ENCODE measurements at places on chromosomes 1 and 21. TPM values are rescaled to one million over a fixed set of nuclear protein-coding genes. Genes with fewer than 3 reads are reported as not detected.

GRCh38 chr1:20165522-20165951, 20.4 kb upstream of the UBXN10 start:
- no peak for DNase-seq

DNA sequence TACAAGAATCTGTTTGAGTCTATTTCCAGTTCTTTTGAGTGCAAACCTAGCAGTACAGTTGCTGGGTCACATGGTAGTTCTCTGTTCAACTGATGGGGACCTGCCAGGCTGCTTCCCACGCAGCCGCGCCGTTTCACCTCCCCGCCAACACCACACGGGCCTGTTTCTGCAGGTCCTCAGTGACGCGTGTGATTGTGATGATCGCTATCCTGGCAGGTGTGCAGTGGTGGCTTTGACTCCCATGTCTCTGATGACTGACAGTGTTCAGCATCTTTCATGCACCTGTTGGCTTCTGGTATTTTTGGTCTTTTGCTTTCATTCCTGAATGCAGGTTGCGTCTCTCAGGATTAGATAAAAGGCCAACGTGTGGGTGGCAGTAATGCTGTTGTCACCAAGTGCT, 41.6 kb downstream of the FAAP20 start:
- DNase-seq, result peak; percentile 32

GRCh38 chr1:175865041-175865766, 121.8 kb upstream of the TNR start:
- DNase-seq, result no peak

GRCh38 chr1:201530741-201531531, 8.0 kb upstream of the NAV1 start:
- peak; percentile 42 for DNase-seq

- no peak for DNase-seq
Observed at GRCh38 chr1:227356620-227357146, 38.4 kb upstream of the CDC42BPA start.

The SH2D1B gene
- not detected for total RNA-seq

DNA sequence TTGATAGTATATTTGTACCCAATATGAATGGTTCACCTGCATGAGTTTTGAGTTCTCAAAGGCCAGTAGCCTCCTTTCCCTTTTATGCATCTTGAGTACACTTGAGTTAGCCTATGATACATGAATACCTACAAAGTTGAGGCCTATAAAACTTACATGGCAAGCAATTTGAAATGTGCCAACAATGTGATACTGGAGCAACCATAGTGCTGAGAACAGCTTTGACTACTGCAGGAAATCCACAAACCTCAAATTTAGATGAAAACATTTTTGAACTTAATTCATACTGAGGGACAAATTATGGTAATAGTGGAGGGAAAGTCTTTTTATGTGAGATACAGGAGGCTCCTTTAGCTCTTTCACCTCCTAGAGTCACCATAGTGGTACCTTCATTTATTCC, 37.4 kb downstream of the LEPR start:
- DNase-seq, result no peak

DNA sequence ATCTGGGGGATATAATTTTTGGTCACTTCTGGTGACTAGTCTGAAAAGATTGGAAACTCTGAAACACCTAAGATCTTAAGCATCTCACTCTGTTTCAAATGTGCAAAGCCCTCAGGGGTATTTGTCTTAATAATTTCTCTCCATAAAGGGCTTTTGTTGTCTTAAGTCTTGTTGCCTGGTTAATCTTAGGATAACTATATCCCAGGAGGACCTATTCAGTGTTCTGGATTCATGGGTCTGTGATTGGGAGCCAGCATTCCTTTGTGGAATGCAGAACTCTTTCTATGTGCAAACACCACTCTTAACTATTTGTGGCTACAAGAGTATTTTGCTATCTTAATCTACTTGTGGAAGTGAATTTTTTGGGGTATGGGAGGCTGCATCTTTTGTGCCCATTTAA, 1573.0 kb upstream of the PRMT6 start:
- no peak for DNase-seq

GRCh38 chr1:167450843-167451242, 67.5 kb downstream of the CD247 start:
- no peak for DNase-seq

The LAD1 gene
- total RNA-seq, result not detected

Measured in activated T-cell treated with anti-CD3 and anti-CD28 coated beads, Interleukin-2, amount 50 U/mL, for 72 hours (primary cell).